ENCODE measurements at places on chromosomes 2 and 18. TPM values are rescaled to one million over a fixed set of nuclear protein-coding genes. Genes with fewer than 3 reads are reported as not detected.

Gene CCDC74A
- 16.5 TPM for polyA plus RNA-seq

Gene KIF3C
- 16.7 TPM for polyA plus RNA-seq

Gene ARID5A
- 5.5 TPM for polyA plus RNA-seq

Gene DSG1
- not detected for polyA plus RNA-seq

Gene CCL20
- polyA plus RNA-seq: not detected

Gene LYPD6B
- 3.6 TPM for polyA plus RNA-seq

Gene STAT4
- polyA plus RNA-seq: 0.30 TPM

Gene IGFBP5
- 0.43 TPM for polyA plus RNA-seq

Gene CCBE1
- polyA plus RNA-seq: 1.2 TPM
